ENCODE measurements at places on chromosomes 4 and X.

DNA sequence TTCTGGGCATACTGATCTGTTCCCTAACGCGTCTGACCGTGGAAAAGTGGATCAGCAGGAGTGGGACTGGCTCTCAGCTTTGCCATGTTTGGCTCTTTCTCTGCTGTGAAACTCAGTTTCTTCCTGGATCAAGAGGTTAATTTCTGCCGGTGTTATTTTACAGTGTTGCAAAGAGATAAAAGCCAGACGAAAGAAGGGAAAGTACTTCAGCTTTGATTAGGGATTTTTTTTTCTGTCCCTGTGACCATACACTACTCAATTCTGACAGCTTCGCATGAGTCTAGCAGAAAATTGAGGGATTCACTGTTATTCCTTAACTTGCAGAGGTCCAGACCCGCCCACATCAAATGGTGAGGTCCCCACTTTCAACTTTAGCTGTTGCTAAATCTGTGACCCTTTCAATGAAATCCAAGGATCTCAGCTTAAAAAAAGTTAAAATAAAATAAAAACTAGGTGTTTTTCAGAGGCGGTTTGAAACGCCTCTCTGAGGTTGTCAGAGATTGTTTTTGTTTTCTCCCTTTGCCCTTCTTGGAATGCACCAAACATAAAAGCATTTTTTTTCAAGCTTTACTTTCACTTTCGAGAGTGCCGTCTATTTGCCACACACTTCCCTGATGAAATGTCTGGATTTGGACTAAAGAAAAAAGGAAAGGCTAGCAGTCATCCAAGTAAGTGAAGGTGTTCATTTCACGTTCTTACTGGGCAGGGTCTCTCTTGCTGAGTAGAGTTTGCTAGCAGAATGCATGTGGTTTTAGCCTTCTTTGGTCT, at the start of gene TLR3:
Gene TLR3, plus strand, starts transcription at position 576 of the 768 bp plus-strand sequence. CDS start 7,464 bp downstream, outside the sequence.
- DNase-seq, result peak; percentile 47

- no peak for DNase-seq
Observed at GRCh38 chrX:109679820-109680219, 53.2 kb downstream of the ACSL4 start.

- no peak for DNase-seq
Observed at GRCh38 chr4:163395758-163396157, 52.1 kb downstream of the NPY5R start.

DNA sequence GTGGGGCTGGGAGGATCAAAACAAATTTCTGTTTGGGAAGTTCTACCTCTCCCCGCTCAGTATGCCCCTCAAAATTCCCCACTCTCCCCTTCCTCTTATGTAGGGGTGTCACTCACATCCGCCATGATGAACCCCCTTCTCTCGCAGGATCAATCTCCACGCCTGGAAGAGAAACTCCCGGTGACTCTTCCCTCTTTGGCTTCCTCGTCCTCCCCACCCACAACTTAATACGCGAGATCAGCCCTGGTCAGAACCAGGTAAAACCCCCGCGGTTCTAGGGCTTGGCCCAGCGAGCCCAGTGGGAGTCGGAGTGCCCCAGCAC, 427 bp downstream of the LAMTOR3 start:
- DNase-seq, result no peak

- no peak for DNase-seq
Observed at GRCh38 chrX:39764441-39764914, 333.3 kb downstream of the BCOR start.

DNA sequence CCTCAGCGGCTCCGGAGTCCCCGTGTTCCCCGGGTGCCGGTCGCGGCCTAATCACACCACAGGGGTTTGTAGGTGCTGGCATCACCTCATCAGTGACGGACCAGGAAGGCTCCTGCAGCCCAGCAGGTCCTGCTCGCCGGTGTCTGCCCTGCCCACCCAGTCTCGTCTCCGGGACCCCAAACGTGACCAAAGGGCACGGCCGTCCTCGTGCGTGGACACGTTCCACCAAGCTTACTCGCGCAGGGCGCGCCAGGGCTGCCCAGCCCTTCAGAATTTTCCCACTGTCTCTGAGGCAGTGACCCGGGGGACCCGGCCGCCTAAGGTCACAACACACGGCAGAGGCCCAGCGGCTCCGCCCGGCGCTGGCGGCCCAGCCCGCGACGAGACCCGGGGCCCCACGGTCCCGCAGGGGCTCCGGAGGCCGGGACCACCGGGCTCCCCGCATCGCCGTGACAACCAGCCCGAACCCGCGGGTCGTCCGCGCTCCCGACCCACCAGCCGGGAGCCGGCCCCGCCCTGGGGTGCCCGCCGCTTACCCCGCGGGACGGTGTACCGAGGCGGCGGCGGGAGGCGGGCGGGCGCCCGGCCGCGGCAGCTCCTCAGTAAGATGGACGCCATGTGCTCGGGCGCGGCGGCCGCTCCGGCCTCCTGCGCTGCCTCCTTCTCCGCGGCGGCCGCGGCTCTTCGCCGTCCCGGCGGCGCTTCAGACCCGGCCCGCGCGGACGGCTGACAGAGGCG, 454 bp downstream of the LETM1 start:
- DNase-seq, result no peak

DNA sequence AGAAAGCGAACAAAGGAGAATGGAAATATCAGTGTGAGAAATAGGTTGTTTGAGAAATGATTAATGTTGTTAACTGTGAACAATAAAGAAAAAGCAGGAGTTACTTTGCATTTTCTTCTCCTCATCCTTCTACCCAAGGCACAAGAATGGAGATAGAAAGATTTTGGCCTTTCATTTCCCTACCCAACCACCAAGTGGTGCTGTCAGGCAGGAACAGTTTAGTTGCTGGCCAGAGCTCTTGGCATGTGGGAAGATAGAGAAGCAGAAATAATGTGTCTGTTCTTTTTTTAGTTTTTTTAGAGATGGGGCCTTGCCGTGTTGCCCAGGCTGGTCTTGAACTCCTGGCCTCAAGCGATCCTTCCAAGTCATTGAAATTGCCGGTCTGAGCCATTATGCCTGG, 12.8 kb downstream of the HOPX start:
- no peak for DNase-seq
